ENCODE measurements at places on chromosomes 11 and 22. TPM values are rescaled to one million over a fixed set of nuclear protein-coding genes. Genes with fewer than 3 reads are reported as not detected.

The ANO3 gene
- total RNA-seq, result not detected

The TMEM45B gene
- total RNA-seq, result 24.0 TPM

GRCh38 chr11:71120471-71120896 lies 131.9 kb downstream of the SHANK2 start:
- DNase-seq, result peak; percentile 67
- H3K36me3 ChIP-seq, result no peaks in the 10 kb centered on the region
- no peak overlapping the region for H3K27ac ChIP-seq
- H3K4me1 ChIP-seq, result 0 out of 2 replicates have a peak, but pooled peaks cover 7% of the 10 kb centered on the region
- H3K4me3 ChIP-seq, result no peak overlapping the region

DNA sequence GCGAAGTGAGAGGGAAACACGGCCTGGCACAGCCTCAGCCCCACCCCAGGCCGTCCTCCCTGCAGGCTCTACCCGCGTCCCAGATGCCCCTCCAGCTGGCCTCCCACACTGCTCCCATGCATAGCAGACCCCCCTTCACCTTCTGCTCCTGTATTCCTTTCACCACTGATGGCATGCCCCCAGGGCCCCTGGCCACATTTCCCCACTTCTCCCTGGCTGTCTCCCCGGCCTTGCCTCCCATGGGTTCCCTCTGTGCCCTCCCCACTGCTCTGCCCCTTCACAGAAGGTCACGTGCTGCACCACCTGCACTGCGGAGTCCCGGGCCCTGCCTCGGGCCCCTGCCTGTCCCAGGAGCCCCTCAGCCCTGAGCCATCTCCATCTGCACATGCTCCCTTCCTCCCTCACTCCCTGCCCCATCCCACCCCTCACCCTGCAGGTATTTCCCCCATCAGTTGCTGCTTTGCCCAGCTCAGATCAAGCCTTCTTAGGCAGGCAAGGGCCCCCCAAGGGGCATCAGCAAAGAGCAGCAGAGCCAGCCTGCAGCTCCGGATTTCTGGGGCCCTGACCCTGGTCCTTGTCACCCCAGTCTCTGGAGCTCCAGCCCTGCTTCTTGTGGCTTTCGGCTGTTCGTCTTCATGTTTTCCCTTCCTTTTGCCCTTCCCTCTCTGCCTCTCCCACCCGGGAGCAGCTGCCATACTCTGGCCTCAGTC lies 46.4 kb downstream of the GAB4 start:
- H3K4me3 ChIP-seq, result no peak overlapping the region
- H3K27ac ChIP-seq, result no peak overlapping the region
- H3K27me3 ChIP-seq, result no peaks in the 10 kb centered on the region
- no peak for DNase-seq
- no peaks in the 10 kb centered on the region for H3K4me1 ChIP-seq

DNA sequence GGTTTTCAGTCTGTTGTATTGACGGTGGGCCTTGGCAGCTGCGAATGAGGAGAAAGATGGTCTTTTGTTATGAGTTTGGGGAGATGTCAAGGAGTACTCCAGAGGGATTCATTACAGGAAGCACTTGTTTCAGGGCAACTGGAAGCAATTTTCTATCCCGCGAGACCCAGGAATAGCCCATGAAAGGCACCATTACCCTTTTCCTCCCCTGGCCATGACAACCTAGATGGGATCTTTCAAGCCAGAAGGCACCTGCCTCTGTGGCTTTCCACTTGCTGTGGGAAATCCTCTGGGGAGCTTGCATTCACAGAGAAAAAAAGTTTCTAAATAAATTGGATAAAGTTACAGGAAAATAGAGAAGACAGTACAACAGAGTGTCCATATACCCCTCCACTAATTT lies 2.7 kb downstream of the ZNF215 start:
- H3K27me3 ChIP-seq, result no peaks in the 10 kb centered on the region
- no peak overlapping the region for H3K27ac ChIP-seq
- H3K4me1 ChIP-seq, result peaks cover 13% of the 10 kb centered on the region
- H3K4me3 ChIP-seq, result no peak overlapping the region
- DNase-seq, result no peak

- peaks cover 16% of the 10 kb centered on the region for H3K4me1 ChIP-seq
- no peak overlapping the region for H3K27ac ChIP-seq
- H3K27me3 ChIP-seq, result no peaks in the 10 kb centered on the region
- no peaks in the 10 kb centered on the region for H3K36me3 ChIP-seq
Measured at GRCh38 chr22:45248832-45249561, 8.3 kb upstream of the KIAA0930 start.
